Stimulated activated naive CD8-positive, alpha-beta T cell treated with anti-CD3 and anti-CD28 coated beads, Interleukin-15, amount 100 ng/mL, for 72 hours (primary cell): ENCODE measurements at places on chromosomes 6 and 20.
A peak's percentile ranks its signal among the peaks of the same experiment; 100 is the strongest.

GRCh38 chr6:7916959-7917358, 6.4 kb upstream of the TXNDC5 start:
- DNase-seq, result no peak

GRCh38 chr20:48706710-48707365, 121.0 kb downstream of the PREX1 start:
- DNase-seq, result no peak

DNA sequence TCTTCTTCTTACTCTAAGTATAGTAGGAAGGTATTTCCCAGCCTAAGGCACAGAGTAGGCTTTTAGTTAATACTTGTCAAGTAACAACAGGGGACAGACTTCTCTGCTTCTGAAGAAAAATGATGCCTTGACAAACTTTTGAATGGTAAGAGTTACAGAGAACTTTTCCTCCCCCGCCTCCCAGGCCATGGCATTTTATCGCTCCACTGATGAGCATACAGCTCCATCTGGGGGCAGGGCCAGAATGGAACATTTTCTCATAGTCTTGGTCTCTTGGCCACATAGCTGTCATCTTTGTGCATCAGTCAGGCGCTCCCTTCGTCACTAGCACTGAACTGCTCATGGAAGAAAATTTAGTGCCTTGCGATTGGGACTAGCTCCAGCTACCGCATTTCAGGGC, 1066.8 kb upstream of the CITED2 start:
- no peak for DNase-seq

GRCh38 chr20:8076306-8077136, 55.5 kb upstream of the PLCB1 start:
- no peak for DNase-seq

DNA sequence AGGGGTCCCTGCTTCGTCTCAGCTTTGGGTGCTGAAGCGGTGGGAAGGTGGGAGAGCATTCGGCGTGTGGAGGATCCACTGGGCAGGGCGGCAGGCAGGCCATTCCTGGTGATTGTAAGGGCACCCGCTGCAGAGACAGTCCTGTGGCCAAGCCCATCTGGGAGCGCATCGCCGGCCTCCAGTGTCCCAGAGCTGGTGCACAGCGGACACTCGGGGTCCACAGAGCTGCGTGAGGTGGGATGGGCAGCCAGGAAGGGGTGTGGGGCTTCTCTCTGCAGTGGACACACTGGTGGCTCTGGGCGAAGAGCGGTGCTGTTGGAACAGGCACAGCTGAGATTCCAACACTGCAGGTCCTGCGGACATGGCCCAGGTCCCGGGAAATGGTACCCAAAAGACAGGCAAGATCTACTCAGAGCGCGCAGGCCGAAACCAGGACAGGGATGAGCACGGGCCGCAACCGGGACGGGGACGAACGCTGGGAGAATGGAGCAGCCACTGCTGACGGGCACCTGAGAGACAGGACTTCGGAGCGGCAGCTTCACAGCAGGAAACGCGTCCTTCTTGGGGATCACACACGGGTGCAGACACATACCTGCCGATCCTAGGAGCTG, 188.2 kb downstream of the ERMARD start:
- DNase-seq, result no peak

- no peak for DNase-seq
Measured at GRCh38 chr6:79672631-79673111, 41.5 kb downstream of the SH3BGRL2 start.

DNA sequence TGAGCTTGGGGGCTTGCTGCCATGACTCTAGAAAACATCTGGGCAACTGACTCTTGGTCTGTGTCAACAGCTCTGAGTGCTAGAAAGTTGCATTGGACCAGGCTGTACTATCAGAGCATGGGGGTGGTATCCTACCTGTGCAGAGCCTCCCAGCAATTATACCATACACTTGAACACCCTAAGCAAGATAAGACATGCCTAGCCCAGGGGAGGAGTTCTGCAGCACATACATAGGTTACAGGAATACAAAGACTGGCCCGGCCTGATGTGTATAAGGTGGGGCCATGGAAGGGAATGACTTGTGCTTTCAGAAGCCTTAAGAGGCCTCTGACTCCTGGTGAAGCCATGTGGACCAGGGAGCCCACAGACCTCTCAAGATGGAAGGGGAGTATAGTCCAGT, 11.4 kb upstream of the MOCS1 start:
- no peak for DNase-seq

DNA sequence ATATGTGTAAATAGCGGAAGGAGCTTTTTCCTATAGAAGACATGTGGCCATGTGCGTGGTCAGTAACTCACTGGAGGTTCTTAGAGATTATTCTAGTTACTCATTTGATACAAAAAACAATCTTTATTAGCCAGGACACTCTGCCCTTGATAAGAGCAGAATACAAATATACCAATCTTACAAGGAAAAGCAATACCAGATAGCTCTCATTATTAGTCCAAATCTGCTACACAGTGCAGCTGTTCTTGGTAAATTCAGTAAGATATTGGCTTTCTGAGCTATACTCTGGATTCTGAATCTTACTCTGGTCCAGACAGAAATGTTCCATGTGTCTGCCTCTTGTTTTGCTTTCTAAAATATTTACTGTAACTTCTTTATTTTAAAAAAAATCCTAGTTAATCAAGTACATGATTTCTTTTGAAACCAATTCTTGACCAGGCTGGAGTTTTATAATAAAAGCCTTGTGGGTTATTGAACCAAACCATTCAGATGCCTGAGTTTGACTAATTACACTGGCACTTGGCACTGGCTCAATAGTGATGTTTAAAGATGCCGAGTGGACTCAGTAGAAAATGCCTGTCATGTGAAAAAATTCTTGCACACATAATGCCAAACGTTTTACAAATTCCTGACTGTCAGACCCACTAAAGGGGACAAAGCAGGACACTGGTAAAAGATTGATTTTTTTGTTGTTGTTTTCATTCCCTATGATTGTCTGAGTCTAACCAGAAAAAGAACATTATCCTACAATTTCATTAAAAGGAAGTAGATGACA, 242.8 kb upstream of the TCF21 start:
- no peak for DNase-seq

GRCh38 chr20:20003031-20003954, 13.9 kb upstream of the NAA20 start:
- peak; percentile 36 for DNase-seq

- DNase-seq, result no peak
Measured at GRCh38 chr20:34883087-34883688, 6.8 kb downstream of the ACSS2 start.

- DNase-seq, result no peak
Measured at GRCh38 chr20:58699623-58700107, 7.1 kb downstream of the NPEPL1 start.

DNA sequence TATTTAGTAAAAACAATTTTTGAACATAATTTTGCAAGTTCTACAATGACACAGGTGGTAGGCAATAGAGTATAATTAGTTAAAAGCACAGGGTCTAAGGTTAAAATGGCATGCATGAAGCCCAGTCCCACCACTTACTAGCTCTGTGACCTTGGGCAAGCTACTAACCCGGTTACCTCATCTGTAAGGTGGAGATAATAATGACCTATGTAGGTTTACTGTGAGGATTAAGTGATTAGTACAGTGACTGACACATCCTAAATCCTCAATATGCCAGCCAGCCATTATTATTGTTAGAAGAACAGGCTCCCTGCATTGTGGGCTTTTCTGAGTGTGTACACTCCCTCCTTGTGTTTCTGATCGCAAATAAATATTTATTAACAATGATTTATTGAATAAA, 26.2 kb downstream of the ATXN1 start:
- no peak for DNase-seq

- DNase-seq, result no peak
Measured at GRCh38 chr6:4381381-4381780, 246.0 kb upstream of the ECI2 start.

DNA sequence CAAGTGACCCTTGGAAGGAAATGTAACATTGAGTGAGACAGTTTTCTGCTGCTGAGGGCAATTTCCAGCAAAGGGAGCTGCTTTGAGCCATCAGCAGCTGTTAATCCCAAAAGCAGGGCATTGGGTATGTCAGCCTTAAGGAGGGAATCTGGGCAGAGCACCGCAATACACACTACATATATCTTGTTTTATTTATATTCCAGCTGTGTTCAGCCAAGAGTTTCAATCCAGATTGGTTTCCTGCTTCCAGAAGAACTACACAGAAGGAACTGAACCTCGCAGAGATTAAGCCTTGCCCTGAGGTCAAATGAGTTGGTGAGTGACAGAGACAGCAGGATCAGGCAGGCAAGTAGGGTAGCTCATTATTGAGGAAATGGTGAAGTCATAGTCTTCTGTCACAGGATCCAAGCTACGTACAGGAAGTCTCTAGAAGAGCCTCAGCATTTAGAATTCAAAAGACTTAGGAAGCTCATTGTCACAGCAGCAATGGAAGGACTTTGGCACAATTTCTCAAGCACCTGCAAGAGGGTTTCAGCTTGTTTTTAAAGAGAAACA, 109.9 kb upstream of the HEY2 start:
- DNase-seq, result no peak

GRCh38 chr20:19275630-19276071, 63.2 kb downstream of the SLC24A3 start:
- DNase-seq, result no peak

- no peak for DNase-seq
Measured at GRCh38 chr20:19433371-19434350, 221.2 kb downstream of the SLC24A3 start.

- DNase-seq, result no peak
Measured at GRCh38 chr20:53920647-53921245, 149.6 kb downstream of the BCAS1 start.

DNA sequence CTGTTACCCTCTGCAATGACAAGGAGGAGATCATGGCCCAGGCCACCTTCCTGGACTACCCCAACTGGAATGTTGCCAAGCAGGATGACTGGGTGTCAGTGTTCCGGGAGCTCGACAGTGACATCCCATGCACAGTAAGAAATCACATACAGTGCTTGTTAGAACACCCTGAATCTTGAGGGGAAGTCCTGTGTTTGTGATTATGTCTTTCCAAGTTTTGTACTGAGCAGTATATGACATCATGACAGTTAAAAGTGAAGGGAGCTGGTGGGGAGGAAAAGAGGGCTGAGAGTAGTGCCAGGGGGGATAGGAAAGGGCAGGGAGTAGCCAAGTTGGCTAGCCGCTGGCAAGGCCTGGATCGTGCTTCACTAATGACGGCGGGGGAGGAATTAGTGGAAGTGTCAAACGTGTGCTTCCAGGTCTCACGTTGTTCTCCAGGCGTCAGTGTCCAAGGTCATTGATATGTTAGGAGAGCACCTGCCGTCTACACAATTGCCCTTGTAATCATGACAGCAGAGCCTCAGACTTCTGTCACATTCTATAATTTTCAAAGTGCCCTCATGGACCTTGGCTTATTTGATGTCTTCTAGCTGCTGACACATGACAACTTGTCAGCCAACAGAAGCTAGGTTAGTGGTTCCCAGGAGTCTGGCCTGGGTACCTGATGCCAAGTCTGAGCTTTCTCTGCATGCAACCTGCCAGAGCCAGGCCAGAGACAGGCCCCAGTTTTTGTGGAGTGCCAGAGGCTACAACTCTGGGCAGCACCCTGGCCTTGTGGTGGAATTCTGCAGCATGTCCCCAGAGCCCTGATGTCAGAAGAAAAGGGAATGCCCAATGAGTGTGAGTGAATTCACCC, 18.8 kb downstream of the CFAP61 start:
- DNase-seq, result no peak

DNA sequence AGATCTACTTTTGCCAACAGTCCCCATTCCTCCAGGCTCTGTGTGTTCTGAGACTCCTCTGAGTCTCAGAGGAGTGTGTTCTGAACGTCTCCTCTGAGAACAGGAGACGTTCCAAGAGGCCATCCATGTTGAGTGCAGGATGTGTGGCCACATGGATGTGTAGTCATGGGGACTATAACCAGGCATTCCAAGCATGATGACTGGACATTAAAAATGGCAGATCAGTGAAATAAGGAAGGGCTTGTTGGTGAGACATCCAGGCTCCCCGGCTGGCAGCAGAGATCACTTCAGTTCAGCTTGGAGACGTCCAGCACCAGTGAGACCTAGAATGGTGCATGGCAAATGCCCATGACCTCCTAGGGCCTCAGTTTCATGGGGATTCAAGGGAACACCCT, 34.3 kb upstream of the POU5F1 start:
- no peak for DNase-seq
